ENCODE measurements at places on chromosomes 1 and 21. TPM values are rescaled to one million over a fixed set of nuclear protein-coding genes. Genes with fewer than 3 reads are reported as not detected.

The SMAP2 gene
- total RNA-seq = 33.0 TPM

The BLZF1 gene
- 37.2 TPM for total RNA-seq

- ATAC-seq = peak; percentile 78
Measured at GRCh38 chr1:1358433-1359271, at the start of gene MXRA8. Gene MXRA8 (minus strand): TSS chr1:1358555. CDS start chr1:1358504, 51 bp downstream.

GRCh38 chr1:101105877-101106276, 80.3 kb upstream of the DPH5 start:
- no peak for ATAC-seq

GRCh38 chr1:95496773-95497172, 262.8 kb downstream of the RWDD3 start:
- ATAC-seq = no peak

DNA sequence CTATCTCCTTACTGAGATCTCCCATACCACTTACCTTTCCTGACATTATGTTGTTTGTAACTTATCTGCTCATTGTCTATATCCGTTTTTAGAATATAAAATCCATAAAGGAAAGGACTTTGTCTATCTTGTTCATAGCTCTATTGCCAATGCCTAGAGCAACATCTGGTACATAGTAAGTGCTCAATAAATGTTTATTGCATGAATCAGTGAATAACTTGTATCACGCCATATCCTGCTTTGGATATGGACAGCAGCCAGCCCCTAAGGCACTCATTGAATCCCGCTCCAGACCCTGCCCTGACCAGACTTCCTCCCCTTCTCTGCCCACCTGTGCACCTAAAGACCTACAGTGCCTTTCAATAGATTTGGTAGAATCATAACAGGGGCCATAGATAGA, 298.1 kb upstream of the PLXNA2 start:
- ATAC-seq = no peak

GRCh38 chr1:85566890-85567289, 13.7 kb upstream of the CCN1 start:
- no peak for ATAC-seq

DNA sequence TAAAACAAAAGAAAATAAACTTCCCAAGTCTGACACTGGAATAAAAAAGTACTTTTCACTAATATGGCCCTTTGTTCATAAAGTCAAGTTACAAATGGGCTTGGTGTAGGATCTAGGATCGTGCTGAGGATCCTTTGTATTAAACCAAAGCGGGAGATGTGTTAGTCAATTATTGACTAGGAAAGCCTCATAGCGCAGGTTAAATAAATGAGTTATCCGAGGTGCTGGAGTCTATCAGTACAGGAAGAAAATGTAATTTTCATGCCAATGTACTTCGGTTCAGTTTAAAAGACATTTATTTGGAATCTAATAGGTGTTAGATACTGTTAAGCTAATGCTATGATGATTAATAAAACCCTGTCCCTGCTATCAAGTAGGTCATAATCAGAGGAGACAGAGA, 101.8 kb downstream of the TNR start:
- no peak for ATAC-seq
